ENCODE measurements at places on chromosomes 1 and 21.

- no peak for DNase-seq
Observed at GRCh38 chr1:100989306-100990077, 36.1 kb downstream of the DPH5 start.

DNA sequence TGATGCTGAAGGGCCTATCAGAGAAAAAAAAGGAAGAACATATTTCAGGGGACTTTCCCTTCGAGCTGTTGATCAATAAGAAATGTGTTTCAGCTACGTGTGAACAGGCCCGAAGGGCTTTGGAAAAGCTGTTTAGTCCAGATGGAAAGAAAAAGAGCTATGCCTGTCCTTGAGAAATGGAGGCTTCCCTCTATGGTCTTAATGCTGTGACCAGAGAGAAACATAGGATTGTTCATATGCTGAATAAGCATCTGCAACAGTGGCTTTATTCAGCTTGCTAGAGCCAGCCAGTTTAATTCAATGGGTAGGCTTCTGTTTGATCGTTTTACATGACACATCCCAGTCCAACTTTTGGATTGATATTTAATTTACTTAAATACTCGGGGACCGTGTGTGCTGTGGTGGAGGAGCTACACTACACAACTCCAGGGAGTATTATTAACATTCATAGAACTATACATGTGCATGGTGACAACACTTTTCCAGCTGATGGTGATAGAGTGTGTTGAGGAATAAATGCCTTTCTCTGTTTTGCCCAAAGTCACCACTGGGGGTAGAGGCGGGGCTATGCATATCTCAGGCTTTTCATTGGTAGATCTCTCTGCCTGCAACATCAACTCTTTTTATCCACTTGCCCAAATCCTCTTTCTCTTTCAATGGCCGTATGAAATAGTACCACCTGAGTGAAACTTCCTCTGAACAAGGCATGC lies 106.7 kb upstream of the C8B start:
- DNase-seq = no peak

GRCh38 chr1:5410652-5411051 lies 581.6 kb downstream of the NPHP4 start:
- DNase-seq = no peak

GRCh38 chr1:204589409-204590038 lies 73.3 kb downstream of the MDM4 start:
- DNase-seq = no peak

- DNase-seq = no peak
Observed at GRCh38 chr1:53663529-53664300, 75.2 kb downstream of the GLIS1 start.

DNA sequence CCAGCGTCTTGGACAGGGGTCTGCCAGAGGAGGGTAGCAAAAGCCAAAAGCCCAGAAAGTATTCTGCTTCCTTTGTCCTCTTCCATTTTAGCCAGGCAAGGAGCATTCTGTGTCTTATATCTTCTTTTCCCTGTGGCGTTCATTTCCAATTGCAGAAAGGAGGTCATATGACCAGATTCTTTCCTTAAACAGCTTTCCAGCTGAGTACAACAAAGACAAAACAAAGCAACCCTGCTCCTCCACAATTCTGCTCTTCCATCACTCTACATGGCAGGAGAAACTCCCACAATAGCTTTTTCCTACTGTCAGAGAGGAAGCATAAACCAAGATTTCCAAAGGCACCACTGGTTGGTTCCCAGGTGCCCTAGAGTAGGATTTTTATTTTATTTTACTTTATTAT lies 19.7 kb downstream of the ENSA start:
- DNase-seq = no peak

- DNase-seq = no peak
Observed at GRCh38 chr1:183770816-183771128, 34.1 kb upstream of the RGL1 start.

DNA sequence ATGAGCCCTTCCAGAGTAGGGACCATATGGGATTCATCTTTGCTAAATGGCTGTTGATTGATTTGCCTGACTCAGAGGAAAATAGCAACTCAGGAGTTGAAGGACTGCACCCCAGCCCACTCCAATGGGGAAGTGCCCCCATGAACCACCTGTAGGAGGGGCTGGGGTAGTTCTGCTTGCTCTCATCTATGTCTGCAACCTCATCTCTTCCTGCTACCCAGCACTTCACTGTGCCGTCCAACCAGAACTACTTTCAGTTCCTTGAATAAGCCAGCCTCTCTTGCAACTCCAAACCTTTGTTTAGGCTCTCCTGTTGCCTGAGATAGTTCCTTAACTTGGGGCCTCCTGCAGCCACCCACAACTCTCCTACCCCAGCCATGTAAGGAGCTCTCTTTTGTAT lies 26.6 kb downstream of the BEND5 start:
- DNase-seq = no peak

DNA sequence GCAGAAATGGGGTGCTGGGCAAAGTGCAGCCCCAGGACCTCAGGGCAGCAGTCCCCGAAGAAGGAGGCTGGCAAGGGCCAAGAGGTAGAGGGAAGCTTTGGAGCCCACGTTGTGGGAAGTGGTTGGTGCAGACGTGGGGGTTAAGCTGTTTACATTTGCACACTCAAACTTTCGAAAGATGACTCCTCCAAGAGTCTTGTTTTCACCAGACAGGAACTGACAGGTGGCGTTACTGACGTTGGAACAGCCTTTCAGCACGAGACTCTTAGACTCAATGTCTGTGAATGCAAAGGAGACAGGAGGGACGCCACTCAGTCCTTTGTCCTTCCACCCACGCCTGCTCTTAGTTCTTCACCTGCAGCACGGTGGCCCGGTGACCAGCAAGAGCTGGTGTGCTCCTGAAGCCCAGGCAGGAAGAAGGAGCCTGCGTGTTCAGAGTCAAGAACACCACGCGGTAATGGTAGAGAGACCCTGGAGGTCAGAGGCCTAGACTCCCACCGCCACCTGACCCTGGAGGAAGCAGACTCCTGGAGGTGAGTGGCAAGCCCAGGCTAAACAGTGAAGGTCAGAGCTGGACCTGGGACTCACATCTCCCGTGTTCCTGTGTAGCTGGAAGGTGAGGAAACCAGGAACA lies 15.9 kb downstream of the LYPD8 start:
- DNase-seq = no peak

DNA sequence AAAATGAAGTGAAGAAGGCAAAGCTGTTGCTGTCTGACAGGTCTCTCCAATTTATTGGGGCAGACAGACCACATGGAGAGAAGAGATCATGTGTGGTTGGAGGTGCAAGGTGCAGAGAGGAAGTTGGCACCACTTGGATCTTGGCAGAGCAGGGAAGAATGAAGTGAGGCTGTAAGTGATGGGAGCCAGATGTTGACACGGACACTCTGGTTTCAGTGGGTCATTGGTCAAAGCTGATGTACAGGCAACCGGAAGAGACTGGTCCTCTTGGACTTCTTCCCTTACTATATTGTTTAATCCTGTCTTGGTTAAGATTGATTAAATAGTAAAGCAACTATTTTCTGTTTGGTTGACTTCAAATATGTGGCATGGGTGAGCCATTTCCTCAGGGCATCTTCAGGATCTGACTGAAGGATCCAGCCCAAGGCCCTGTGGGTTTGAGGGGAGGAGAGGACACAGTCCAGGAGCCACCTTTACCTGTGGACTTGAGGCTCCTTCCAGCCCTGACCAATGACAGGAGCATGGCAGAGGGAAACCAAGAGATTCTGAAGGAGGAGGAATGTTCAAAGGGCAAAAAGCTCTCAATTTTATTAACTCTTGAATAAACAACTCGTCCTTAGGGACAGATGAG lies 49.4 kb downstream of the NENF start:
- DNase-seq = no peak
